ENCODE measurements at places on chromosomes 4 and X.

DNA sequence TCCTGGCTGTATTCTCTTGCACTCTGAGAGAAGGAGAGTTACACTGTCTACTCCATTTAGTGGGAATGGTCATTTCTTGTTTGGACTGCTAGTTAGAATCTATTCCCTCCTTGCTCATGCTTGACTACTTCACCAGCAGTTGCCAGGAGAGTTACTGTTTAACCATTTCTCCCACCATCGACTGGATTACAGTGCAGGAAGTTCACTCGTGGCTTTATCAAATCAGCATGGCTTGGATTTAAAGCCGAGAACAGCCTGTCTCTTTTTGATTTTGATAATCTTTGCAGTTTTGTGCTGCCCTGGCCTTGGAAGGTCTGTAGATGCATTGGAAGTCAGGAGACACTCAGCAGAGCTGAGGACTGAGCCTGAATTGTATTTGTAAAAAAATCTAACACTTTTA, 3.2 kb downstream of the GBA3 start:
- peak; percentile 54 for DNase-seq

GRCh38 chr4:83382850-83383249, 48.2 kb upstream of the HPSE start:
- no peak for DNase-seq

GRCh38 chr4:100164808-100165760, 25.2 kb downstream of the DDIT4L start:
- DNase-seq, result no peak

DNA sequence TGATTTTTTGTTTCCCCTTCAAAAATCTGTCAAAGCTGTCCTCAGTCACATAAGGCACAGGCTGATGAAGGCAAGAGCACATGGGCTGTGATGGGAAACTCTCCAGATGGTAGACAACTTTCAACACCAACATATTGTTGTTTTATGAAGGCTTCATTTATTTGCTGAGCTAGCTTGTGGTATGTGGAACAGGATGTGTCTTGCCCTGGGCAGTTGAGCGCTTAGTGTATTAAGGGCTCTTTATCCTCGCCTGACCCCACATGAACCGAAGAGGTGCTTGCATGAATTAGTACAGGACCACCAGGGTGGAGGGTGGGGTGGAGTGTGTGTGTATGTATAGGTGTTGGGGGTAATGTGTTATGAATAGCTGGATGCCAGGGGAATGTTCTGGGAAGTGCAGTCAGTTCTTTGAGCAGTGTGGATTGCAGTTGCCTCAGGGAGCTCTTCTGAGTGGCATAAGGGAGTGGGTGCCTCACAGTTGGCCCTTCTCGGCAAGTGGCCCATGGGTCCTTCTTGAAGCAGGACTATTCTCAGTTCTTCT, 103.1 kb downstream of the PHEX start:
- DNase-seq, result peak; percentile 43

DNA sequence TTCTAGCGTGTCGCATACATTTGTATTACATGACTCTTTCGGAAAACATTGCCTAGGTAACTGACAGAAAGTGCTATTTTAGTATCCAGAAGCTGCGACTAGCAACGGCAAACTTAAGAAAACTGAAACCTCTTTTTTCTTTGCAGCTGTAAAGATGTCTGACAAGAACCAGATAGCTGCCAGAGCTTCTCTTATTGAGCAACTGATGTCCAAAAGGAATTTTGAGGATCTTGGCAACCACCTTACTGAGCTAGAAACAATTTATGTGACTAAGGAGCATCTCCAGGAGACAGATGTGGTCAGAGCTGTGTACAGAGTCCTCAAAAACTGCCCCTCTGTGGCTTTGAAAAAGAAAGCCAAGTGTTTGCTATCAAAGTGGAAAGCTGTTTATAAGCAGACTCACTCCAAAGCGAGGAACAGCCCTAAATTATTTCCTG, 9.4 kb downstream of the TCEANC start:
- DNase-seq, result no peak

DNA sequence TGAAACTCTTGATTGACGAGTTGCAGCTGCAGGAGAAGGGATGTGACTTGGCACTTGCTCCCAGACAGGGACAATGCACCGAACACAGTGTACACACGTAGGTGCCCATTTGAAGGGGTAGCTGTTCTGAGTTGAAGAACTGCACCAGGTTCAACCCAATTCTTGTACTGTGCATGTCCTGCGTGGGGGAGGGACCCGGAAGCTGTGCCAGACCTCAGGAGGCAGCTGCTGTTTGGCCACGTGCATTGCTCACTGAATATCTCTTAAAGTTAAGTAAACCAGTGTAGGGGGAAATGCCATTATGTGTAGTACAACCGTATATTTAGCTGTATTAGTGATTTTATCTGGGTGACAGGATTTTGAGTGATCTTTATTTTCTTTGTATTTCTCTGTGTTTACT, 12.0 kb upstream of the RBBP7 start:
- peak; percentile 87 for DNase-seq

- DNase-seq, result no peak
Measured at GRCh38 chrX:147910607-147911006, 1.1 kb upstream of the FMR1 start.

GRCh38 chrX:10296576-10296975, 139.8 kb downstream of the CLCN4 start:
- DNase-seq, result no peak

DNA sequence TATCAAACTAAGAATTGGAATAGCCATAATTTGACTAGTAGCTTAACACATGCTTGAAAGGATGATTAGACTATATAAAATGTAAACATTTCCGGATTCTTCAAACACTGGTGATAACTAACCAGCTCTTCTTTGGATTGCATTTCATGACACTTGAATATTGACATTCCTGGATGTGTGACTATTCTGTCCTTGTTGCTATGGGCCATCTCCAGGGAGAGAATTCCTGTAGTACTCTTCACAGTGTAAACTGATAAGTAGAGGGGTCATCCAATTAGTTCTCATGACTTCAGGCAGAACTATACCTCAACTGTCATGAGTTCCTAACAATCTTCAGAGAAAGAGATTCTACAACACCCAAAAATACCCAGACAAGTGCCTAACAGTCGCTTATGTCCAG, 1026.7 kb upstream of the TENM3 start:
- DNase-seq, result no peak

DNA sequence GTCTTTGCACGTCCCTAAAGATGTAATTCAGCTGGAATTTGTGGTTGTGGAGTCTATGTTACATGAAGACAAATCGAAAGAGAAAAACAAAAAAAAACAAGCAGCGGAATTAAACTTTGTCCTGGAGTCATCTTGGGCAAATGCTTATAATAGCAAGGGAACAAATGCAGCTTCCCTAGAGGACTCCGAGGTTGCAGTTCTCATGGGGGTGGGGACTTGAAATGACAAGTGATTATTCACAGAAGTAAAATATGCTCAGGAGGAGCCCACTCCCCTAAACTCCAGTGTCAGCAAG, 362.4 kb downstream of the ARHGAP24 start:
- no peak for DNase-seq

- DNase-seq, result peak; percentile 72
Measured at GRCh38 chr4:155207534-155208257, 740 bp upstream of the NPY2R start.

- no peak for DNase-seq
Measured at GRCh38 chrX:10079231-10079630, 77.5 kb upstream of the CLCN4 start.

GRCh38 chr4:858041-858481, 32.1 kb upstream of the CPLX1 start:
- no peak for DNase-seq

GRCh38 chrX:13499736-13500135, 69.7 kb upstream of the EGFL6 start:
- no peak for DNase-seq

DNA sequence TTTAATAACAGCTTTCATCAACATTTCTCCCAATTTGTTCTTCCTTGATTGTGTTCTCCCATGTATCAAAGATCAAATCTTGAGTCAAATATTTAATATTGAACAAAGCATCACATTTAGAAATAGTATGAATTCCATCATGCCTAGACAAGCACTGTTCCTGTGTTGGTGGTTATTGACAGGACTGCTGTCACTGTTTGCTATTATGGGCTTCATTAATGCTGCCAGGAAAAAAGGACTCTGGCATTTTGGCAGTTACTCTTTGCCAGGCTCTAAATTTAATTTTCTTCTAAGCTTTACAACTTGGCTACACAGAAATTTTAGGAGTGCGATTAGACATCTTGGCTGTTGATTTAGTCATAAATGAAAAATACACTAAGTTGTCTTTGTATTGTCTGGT, 295.9 kb upstream of the NRK start:
- no peak for DNase-seq

DNA sequence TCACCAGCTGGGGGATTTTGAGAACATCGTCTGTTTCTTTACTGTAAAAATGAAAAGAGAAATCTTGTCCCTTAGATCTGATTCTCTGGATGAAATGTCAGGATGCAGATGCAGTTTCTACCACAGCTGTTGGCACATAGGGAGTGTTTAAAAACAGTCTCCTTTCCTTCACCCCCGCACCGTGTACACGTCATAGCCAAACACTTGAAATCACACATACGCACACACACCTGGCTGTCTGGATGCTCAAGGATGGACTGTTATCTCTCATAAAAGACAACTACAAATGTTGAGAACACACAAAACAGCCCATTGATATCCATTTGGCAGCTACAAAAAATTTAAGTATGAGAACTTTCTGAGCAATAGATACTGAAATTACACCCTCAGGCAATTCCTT, 275.8 kb upstream of the CLNK start:
- DNase-seq, result peak; percentile 97

DNA sequence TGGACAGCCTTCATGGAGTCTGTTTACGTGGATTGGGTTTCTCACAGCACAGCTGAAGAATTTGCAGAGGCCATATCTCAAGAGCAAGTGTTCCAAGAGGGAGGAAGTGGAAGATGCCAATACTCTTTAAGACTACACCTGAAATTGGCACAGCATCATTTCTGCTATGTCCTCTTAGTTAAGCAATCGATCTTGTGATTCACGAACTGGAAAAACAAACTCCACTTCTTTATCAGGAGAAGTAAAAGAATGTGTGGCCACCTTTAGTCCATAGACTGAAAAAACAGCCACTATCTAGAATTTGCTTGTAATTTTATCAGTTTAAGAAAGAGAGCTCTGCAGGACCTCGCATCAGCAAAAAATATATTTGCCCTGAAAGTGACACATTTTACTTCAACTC, 473.1 kb upstream of the ATOH1 start:
- no peak for DNase-seq

GRCh38 chrX:39377773-39378172, 576.5 kb downstream of the MID1IP1 start:
- no peak for DNase-seq

GRCh38 chr4:11669156-11669555, 240.5 kb upstream of the HS3ST1 start:
- DNase-seq, result peak; percentile 11

GRCh38 chr4:169582203-169582602, 30.2 kb downstream of the NEK1 start:
- DNase-seq, result no peak

Measured in DMS53 (cell line).